Right atrium auricular region (tissue), 2 donors: ENCODE measurements at places on chromosomes 7 and 10. TPM values are rescaled to one million over a fixed set of nuclear protein-coding genes. Genes with fewer than 3 reads are reported as not detected.

DNA sequence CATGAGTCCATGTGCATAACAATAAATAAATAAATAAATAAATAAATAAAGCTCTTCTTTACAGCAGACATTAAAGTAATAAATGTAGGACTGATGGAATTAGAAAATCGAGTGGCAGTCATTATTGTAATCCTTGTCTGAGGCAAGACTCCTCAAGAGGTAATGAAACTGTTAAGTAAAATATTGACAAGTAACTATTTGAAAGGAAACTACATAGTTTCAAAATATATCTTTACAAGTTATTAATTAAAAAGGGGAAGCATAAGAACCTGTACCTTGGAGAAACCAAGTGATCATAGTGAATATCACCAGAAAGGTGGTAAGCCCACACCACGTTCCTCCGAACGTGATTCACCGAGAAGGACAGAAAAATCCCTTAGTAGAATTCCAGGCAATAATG is 285.6 kb upstream of the SORCS1 start:
- DNase-seq, result no peak
- H3K4me1 ChIP-seq, result no peaks in the 10 kb centered on the region
- no peak overlapping the region for H3K4me3 ChIP-seq

- no peaks in the 10 kb centered on the region for H3K36me3 ChIP-seq
- H3K4me1 ChIP-seq, result no peaks in the 10 kb centered on the region
- H3K27ac ChIP-seq, result no peak overlapping the region
- no peak overlapping the region for H3K4me3 ChIP-seq
Measured at GRCh38 chr10:128156999-128157755, 31.0 kb upstream of the MKI67 start.

PSMC2 gene
- total RNA-seq, result 99.6 TPM

DNA sequence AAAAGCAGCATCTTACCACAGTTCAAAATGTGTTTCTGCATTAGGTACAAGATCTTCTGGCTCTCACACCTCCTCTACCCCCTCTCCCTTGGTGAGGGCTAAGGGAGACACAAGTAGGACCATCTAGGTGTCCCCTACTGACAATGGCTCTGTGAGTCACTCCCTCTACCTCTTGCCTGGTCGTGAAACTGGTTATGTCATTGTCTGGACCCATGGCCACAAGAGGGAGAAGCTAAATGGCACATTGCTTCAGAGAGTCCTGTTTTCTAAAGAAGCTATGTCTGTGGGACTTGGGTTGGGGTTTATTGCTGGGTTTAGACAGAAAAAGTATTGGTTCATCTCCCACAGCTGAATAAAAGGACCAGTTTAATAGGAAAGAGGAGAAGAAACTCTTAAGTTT is 4.0 kb upstream of the PLXNA4 start:
- no peak for DNase-seq
- no peaks in the 10 kb centered on the region for H3K27me3 ChIP-seq
- H3K27ac ChIP-seq, result no peak overlapping the region

DNA sequence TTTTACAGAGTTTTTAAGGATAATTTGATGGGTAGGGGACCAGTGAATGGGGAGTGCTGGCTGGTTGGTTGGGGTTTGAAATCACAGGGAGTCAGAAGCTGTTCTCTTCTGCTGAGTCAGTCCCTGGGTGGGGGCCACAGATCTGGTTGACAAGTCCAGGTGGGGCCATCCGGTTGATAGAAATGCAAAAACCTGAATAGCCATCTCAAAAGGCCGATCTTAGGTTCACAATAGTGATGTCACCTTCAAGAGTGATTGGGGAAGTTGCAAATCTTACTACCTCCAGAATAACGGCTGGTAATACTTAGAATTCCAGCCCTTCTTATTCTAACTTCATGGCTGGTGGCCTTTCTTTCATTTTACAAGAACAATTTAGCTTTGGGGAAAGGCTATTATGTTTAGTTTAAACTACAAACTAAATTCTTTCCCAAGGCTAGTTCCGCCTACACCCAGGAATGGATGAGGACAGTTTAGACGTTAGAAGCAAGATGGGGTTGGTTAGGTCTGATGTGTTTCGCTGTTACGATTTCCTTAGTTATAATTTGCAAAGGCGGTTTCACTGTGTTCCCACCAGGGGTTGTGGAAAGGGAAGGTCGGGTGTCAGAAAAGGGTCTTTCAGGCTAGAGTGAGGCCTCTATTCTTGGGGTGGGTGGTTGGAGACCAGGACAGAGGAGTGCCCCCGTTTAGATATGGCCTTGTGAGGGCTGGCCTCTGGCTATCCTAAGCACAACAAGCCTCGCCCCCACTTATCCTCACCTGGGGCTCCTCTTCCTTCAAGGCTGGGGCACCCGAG is 27.4 kb downstream of the IFT22 start:
- no peak overlapping the region for H3K4me3 ChIP-seq
- no peaks in the 10 kb centered on the region for H3K4me1 ChIP-seq
- no peak for DNase-seq
- peaks cover 6% of the 10 kb centered on the region for H3K27me3 ChIP-seq
- H3K27ac ChIP-seq, result no peak overlapping the region

MEST gene
- total RNA-seq, result 27.8 TPM

SPDYE17 gene
- not detected for total RNA-seq

DNA sequence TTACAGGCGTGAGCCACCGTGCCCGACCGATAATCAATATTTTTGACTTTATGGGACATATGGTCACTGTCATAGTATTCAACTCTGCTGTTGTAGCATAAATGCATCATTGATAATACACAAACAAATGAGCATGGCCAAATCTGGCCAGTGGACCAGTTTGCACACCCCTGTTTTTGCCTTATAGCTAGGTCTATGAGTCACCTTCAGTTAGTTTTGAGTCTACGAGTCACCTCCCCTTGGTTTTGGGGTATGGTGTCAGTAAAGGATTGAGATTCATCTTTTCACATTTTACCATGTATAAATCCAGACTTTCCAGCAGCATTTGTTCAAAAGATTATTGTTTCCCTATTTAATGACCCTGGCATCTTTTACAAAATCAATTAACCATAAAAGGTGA is 362.5 kb upstream of the NRP1 start:
- no peak overlapping the region for H3K4me3 ChIP-seq
- no peak for DNase-seq
- H3K27ac ChIP-seq, result no peak overlapping the region
- no peaks in the 10 kb centered on the region for H3K4me1 ChIP-seq
- H3K36me3 ChIP-seq, result no peaks in the 10 kb centered on the region
- H3K27me3 ChIP-seq, result no peaks in the 10 kb centered on the region

DNA sequence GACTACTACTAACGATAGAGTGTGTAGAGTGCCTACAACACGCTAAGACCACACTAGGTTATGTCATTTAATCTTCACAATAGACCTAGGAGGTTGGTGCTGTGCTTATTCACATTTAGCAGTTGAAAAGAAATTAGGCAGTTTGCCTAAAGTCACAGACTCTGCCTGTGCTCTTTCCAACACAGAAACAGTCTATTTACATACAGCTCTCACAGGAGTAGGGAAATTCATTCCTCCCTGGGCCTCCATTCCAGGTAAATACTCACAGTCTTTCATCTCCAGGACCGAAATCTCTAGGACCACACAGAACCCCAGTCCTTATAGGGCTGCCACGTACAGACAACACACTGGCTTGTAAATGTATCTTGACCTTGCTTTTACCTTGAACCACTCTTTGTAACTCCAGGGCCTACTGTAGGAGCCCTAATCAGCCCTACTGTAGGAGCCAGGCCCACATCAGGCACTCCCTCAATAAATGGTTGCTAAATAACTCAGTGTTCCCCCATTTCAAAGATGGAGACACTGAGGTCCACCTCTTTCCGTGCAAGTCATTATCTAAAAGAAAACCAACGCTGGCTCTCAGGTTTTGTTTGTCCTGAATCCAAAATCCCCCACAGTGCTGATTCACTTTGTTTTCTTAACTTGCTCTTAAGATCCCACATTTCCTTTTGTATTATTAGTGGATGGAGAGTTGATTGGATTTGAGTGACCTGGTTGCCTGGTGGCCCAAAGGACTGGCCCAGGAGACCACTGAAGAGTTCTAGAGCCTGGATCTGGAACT is 146.9 kb downstream of the KCNMA1 start:
- no peaks in the 10 kb centered on the region for H3K27me3 ChIP-seq
- H3K27ac ChIP-seq, result no peak overlapping the region
- no peak for DNase-seq
- H3K36me3 ChIP-seq, result no peaks in the 10 kb centered on the region
- no peaks in the 10 kb centered on the region for H3K4me1 ChIP-seq

DNA sequence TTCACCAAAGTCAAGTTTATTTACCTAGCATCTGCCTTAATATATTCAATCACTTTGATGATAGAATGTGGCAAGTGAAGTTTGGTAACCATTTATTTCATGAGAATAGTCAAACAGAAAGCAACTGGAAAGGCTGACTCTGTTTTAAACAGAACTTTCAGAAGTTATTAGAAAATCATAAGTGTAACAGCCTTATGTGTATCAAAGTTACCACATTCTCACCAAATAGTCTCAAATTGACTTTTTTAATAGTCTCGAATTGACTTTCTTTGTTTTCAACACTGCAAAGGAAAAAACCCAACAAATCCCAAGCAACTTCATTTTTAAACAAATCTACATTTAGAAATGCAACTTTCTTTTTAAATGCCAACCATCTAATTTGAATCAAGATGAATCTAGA is 29.5 kb downstream of the NAMPT start:
- H3K27ac ChIP-seq, result no peak overlapping the region
- H3K4me3 ChIP-seq, result no peak overlapping the region
- no peaks in the 10 kb centered on the region for H3K4me1 ChIP-seq
- H3K36me3 ChIP-seq, result peaks cover 91% of the 10 kb centered on the region

- H3K4me1 ChIP-seq, result peaks cover 57% of the 10 kb centered on the region
- no peaks in the 10 kb centered on the region for H3K27me3 ChIP-seq
- H3K36me3 ChIP-seq, result no peaks in the 10 kb centered on the region
- peak overlapping the region; percentile 88 for H3K4me3 ChIP-seq
Measured at GRCh38 chr10:122374859-122375678, 561 bp downstream of the PLEKHA1 start.

- no peak overlapping the region for H3K4me3 ChIP-seq
- no peak overlapping the region for H3K27ac ChIP-seq
- no peak for DNase-seq
- H3K27me3 ChIP-seq, result no peaks in the 10 kb centered on the region
- no peaks in the 10 kb centered on the region for H3K36me3 ChIP-seq
Measured at GRCh38 chr7:30359957-30360356, 75.6 kb downstream of the ZNRF2 start.

CDK5 gene
- 4.4 TPM for total RNA-seq

ENO4 gene
- not detected for total RNA-seq

GRCh38 chr10:63885156-63885555 is 364.0 kb downstream of the REEP3 start:
- DNase-seq, result no peak
- H3K36me3 ChIP-seq, result no peaks in the 10 kb centered on the region
- H3K27ac ChIP-seq, result no peak overlapping the region
- H3K4me3 ChIP-seq, result no peak overlapping the region
- no peaks in the 10 kb centered on the region for H3K27me3 ChIP-seq

DNA sequence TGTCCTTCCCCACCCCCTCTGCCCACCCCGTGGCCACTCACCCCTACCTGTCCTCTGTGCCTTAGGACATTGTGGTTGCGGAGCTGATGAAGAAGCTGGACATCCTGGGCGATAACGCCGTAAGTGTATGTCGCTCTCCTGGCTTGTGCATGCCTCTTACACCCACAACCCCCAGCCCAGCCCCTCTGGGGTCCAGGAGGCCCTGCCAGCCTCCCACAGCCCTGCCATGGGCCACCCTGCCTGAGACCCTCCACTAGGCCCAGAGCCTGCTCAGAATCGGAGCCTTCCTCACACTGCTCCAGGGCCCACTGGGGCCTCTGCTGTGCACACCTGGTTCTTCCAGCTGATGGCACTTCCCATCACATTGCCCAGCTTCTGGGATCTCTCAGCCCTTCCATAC is 36.8 kb upstream of the DPYSL4 start:
- no peaks in the 10 kb centered on the region for H3K27me3 ChIP-seq
- no peak for DNase-seq
- no peaks in the 10 kb centered on the region for H3K4me1 ChIP-seq
- H3K27ac ChIP-seq, result no peak overlapping the region
- H3K4me3 ChIP-seq, result no peak overlapping the region

GRCh38 chr10:44574596-44575480 is 189.9 kb upstream of the CXCL12 start:
- H3K27me3 ChIP-seq, result no peaks in the 10 kb centered on the region
- H3K27ac ChIP-seq, result no peak overlapping the region
- no peak for DNase-seq
- peaks cover 8% of the 10 kb centered on the region for H3K4me1 ChIP-seq
- H3K36me3 ChIP-seq, result no peaks in the 10 kb centered on the region
- no peak overlapping the region for H3K4me3 ChIP-seq

NEURL1 gene
- total RNA-seq, result not detected

COL26A1 gene
- total RNA-seq, result not detected

PARP12 gene
- 8.5 TPM for total RNA-seq

- H3K4me1 ChIP-seq, result peaks cover 28% of the 10 kb centered on the region
- H3K27ac ChIP-seq, result peak overlapping the region; percentile 94
- no peaks in the 10 kb centered on the region for H3K36me3 ChIP-seq
Measured at GRCh38 chr10:22849077-22849805, 78.6 kb upstream of the ARMC3 start.

DNA sequence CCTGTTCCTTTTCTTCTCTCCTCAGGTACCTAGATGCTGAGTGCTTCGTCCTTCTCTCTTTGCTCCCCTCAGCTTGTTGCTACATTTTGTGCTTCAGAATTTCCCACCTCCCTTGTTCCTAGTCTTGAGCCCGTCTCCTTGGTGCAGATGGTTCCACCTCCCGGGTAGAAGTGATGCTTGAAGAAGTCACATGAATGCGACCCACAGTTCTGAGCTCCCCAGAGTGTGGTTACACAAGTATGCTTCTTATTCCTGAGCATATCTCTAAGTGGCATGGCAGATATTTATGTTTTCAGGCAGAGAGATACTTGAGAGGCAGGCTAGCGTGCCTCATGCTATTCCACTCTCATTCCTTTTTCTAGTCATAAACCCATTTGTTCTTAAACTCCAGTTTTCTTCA is 34.0 kb downstream of the INPP5F start:
- no peak overlapping the region for H3K27ac ChIP-seq
- H3K4me1 ChIP-seq, result no peaks in the 10 kb centered on the region
- H3K27me3 ChIP-seq, result no peaks in the 10 kb centered on the region
- no peaks in the 10 kb centered on the region for H3K36me3 ChIP-seq

DNA sequence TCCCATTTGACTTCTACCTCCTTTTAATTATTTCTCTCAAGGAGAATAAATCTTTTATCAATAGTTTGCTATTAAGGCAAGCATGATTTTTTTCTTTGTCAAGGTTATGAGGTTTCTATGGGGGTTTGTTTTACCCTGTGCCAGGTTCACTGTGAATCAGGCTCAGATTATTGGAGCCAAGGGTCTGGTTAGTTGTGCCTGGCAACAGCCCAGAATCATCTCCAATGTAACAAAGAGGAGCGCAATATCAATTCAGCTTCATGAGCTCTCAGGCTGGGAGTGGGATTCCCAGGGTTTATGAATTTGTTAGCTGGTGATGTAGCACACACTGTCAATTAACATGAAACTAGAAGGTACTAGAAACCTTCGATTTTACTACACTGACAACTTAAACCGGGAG is 73.2 kb downstream of the AASS start:
- no peaks in the 10 kb centered on the region for H3K27me3 ChIP-seq
- no peaks in the 10 kb centered on the region for H3K4me1 ChIP-seq
- no peak overlapping the region for H3K27ac ChIP-seq
- H3K4me3 ChIP-seq, result no peak overlapping the region

SPAM1 gene
- total RNA-seq, result not detected

PLEKHS1 gene
- total RNA-seq, result not detected
